Retinal pigment epithelial cell (primary cell): ENCODE measurements at places on chromosomes 13 and 19.

- no peak for DNase-seq
Observed at GRCh38 chr19:5006201-5006600, 37.3 kb downstream of the KDM4B start.

DNA sequence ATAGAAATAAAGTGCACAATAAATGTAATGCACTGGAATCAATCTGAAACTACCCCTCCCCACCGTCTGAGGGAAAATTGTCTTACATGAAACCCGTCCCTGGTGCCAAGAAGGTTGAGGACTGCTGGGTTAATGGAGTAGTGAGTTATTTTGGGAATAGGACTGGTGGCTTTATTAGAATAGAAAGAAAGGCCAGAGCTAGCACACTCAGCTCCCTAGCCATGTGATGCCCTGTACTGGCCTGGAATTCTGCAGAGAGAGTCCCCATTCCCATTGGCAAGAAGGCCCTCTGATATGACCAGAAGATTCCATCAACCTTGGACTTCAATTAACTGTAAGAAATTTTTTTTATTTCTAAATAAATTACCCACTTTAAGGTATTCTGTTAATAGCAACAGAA lies 393.5 kb upstream of the PCDH9 start:
- no peak for DNase-seq

DNA sequence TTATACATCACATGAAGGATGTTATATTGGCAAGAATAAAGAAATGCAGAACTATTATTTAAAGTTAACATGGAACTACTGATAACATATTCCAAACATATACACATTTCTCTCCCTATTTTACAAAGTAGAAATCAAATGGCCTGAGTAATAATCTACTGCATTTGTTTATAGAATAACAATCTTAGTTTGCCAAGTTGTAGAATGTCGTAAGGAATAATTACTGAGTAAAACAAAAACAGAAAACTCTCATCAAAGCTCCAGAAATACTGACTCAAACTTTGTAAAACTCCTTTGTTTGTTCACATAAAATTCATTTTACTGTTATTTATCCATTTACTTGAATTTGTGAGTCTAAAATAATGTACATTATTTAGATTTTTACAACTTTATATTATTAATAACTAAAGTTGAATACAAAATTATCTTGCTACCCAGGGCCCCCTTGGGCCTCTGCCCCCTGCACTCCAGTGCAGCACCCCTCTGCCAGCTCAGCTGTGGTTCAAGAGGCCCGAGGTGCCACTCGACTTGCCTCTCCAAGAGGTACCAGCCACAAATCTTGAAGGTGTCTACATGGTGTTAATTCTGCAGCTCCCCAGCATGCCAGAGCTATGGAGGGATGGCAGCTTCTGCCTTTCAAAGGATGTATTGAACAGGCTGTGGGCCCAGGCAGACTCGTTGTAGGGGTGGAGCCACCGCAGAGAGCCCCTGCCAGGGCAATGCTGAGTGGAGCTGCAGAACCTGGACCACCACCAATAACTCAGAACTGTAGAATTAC lies 2819.7 kb downstream of the PCDH9 start:
- DNase-seq: no peak

DNA sequence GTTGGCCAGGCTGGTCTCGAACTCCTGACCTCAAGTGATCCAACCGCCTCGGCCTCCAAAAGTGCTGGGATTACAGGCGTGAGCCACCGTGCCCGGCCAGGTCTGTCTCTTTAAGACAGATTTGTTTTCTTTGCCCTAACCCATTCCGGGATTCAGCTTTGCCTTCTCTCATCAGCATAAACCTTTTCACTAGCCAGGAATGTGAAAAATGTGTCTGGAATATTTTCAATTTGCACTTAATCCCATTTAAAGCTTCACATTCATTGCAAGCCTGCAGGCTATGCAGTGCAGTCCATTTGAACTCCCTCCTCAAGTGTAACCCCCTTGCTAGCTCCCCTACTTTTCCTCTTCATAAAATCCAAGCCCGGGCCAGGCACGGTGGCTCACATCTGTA lies 880 bp upstream of the TMEM160 start:
- peak; percentile 97 for DNase-seq

DNA sequence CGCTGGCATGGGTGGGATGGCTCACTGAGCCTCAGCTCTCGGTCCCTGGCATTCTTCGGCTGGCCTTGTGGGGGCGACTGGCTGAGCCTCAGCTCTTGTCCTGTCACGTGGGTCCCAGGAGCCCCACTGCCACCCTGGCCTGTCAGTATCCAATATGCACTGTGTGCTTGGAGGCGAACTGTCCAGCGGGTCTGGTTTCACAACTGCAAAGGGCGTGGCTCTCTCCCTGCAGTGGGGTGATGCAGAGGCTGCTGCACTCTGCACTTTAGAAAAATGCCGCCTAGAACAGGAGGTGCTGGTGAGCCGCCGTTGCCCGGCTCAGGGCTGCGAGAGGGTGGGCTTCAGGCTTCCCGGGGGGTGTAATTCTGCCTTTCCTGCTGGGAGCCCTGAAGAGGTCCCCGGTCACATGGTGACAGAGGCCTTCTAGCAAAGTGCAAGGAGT lies 17.0 kb upstream of the TMEM255B start:
- peak; percentile 24 for DNase-seq

- DNase-seq: no peak
Observed at GRCh38 chr13:46232281-46232680, 20.6 kb downstream of the LRRC63 start.

- no peak for DNase-seq
Observed at GRCh38 chr13:92677571-92677970, 549.0 kb upstream of the GPC6 start.

DNA sequence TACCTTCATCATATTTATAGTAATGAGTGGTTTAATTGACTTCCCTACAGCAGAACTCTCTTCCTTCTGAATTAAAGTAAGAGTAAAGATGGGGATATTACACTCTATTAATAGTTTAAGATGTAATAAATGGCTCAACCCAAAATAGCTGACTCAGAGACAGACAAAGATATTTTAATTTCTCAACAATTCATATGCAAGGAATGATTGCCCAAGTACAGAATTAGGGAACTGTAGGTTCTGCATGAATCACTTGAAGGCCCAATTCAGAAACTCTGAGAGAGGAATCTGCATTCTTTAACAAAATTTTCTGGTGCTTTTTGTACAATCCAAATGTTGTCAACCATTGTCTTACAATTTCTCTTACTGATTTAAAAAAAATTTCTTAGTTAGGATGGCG lies 42.9 kb upstream of the PCDH9 start:
- no peak for DNase-seq

GRCh38 chr19:57406516-57407123 lies 4.3 kb upstream of the ZNF17 start:
- DNase-seq: no peak

- no peak for DNase-seq
Observed at GRCh38 chr13:49995625-49996101, 1.2 kb upstream of the TRIM13 start.

GRCh38 chr13:42066542-42066941 lies 18.1 kb downstream of the DGKH start:
- no peak for DNase-seq

DNA sequence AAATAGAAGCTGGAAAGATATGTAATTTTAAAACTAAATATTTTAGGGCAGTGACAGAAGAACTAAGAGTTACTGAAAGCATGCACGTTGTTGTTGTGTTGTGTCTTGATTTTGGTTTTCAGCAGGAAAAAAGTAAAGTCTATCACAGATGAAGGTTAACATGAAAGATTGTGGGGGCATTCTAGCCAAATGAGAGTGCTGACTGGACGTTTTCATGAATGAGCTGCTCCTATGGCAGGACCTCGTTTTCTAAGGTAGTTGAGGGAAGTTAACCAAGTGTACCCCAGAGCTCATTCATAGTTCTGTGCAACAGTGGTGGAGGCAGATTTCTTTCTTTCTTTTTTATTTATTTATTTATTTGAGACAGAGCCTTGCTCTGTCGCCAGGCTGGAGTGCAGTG lies 194.6 kb upstream of the IRS2 start:
- DNase-seq: no peak

DNA sequence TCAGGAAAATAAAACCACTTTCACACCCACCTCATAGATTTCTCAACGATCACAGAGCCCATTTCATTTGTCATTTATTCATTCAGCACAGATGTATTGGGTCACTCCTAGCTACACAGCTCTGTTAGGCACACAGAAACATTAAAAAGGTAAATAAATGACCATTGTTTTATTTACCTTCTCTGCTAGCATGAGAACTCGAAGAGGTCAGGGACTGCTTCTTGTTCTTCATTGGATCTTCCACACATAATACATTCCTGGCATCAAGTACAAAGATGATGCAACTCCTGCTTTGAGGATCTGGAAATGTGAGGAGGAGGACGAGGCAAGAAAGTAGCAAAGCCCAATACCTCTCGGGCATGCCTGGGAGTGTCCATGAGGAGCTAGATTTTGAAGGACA lies 168.1 kb downstream of the RBM26 start:
- no peak for DNase-seq

- DNase-seq: no peak
Observed at GRCh38 chr19:16896146-16897028, 7.6 kb downstream of the F2RL3 start.

- no peak for DNase-seq
Observed at GRCh38 chr13:72648513-72649065, 78.8 kb downstream of the MZT1 start.

DNA sequence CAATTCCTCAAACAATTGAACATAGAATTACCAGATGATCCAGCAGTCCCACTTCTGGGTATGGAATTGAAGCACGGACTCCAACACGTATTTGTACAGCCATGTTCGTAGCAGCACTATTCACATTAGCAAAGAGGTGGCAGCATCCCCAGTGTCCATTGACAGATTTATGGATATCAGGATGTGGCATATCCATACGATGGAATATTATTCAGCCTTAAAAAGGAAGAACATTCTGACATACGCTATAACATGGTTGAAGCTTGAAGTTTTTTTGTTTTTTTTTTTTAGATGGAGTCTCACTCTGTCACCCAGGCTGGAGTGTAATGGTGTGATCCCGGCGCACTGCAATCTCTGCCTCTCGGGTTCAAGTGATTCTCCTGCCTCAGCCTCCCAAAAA lies 220.6 kb downstream of the ZIC5 start:
- DNase-seq: no peak

DNA sequence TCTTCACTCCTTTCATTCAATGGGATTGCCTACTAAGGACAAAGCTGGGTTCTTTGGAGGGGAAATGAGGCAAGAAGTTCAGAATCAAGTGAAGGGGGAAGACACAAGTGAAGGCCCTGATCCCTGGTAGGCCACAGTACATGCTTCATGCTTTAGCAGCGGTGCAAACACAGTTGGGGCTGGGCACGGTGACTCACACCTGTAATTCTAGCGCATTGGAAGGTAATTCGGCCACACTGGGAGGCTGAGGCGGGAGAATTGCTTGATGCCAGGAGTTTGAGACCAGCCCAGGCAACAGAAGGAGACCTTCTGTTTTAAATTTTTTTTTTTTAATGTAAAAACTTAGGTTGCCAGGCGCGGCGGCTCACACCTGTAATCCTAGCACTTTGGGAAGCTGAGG lies 23.4 kb upstream of the GATAD2A start:
- DNase-seq: no peak
